ENCODE measurements at places on chromosomes 6 and 20.

- no peak for DNase-seq
Observed at GRCh38 chr6:77638129-77638830, 14.6 kb upstream of the MEI4 start.

- DNase-seq = no peak
Observed at GRCh38 chr20:57111028-57111373, 155.4 kb downstream of the BMP7 start.

DNA sequence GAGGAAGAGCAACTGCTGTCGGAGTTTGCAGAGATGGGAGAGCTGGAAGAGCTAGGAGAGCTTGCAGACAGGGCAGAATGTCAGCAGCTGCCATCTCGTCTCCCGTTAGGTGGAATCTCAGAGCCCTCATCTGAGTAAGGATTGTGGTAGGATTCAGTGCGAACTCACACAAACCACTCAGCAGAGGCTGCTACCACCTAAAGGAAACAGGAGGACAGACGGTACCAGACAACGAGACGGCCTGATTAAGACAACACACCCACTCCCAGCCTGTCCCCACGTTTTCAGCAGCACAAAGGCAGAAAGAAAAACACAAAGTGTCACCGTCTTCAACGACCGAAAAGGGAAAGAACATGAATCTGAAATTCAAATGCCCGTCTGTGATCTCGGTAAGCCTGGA, 4.1 kb downstream of the LEMD2 start:
- no peak for DNase-seq

- no peak for DNase-seq
Observed at GRCh38 chr6:37847704-37848103, 28.2 kb downstream of the ZFAND3 start.

DNA sequence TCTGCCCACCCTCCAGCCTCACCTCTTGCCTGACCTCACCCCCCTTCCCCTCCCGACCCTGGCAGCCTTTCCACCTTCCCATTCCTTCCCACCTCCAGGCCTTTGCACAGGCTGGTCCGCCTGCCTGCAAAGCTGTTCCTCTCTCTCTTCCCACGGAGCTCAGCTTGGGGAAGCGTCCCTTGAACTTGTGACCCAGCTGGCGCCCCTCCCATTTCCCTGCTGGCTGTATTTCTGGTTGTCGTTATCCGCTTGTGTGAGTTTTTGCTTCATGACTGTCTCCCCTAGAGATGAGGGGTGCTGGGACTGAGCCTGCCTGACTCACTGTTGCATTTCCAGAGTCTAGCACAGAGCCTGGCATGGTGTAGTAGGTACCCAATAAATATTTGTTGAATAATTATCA, 32.5 kb downstream of the VSTM2L start:
- peak; percentile 28 for DNase-seq

DNA sequence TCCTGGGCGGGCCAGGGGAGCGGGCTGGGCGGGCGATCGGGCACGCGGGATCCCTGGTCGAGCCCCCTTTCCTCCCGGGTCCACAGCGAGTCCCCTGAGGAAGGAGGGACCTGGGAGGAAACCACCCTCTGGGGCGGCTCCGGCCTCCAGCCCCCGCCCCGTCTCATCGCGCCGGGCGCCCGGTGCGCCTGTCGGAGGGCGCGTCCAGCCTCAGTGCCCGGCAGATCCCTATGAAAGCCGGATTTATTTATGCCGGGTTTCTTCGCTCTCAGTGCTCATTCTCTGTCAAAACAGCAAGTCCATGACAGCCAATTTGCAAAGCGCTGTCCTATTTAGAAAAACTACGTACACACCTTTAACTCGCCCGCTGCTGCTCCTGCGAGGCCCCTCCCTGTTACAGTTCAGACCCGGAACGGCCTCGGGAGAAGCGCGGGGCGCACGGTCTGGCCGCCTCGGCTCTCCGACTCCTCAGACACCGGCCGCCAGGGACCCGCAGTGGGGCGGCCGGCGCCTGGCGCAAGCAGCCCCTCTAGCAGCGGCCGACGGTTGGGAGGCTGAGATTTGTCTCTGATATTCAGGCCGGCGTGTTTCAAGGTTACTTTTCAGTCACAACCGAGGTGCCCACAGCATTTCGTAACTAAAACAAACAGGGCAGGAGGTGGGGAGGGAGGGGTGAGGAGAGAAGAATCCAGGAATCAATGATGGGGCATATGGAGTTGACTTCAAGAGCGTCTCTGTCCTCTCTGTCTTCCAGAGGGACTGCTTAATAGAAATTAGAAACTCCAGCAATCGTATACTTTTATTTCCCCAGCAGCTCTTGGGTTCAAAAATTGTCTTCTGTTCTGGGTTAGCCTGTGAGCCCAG, 782 bp upstream of the FOXA2 start:
- no peak for DNase-seq

GRCh38 chr6:11494786-11495564, 42.6 kb upstream of the TMEM170B start:
- peak; percentile 17 for DNase-seq

DNA sequence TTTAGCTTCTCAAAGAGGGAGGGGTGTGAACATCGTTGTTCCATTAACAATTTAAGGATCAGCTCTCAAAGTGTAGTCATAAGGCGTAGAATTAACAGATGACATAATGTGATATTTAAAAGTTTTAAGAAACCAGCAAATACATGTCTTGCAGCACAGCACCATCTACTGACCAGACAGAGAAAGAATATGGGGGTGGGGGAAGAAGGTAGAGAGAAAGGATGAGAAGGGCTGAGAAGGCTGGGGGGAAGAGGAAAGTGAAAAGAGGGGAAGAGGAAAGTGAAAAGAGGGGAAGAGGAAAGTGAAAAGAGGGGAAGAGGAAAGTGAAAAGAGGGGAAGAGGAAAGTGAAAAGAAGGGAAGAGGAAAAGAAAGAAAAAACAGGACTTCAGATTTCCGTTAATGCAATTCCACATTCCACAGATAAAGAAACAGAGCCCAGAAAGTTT, 80.9 kb downstream of the HAO1 start:
- peak; percentile 78 for DNase-seq

DNA sequence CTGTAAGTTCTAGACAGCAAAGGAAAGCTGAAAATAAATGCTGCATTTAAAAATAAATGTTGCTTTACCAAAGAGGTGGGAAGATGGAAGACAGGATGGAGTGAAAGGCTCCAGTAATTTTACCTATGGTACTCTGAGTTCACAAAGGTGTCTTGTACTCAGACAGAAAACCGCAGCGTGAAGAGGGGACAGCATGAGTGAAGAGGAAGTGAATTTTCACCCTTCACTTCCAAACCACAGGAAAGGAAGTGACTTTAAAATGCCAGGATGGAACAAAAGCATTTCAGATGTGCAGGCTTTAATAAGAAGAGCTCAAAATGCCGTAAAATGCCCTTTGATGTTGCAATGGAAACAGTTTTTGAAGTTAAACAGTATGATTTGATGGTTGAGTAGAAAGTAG, 91.2 kb upstream of the TINAG start:
- no peak for DNase-seq

- peak; percentile 4 for DNase-seq
Observed at GRCh38 chr6:5286780-5287179, 25.5 kb downstream of the FARS2 start.

- no peak for DNase-seq
Observed at GRCh38 chr6:8819446-8819845, 384.1 kb upstream of the SLC35B3 start.

DNA sequence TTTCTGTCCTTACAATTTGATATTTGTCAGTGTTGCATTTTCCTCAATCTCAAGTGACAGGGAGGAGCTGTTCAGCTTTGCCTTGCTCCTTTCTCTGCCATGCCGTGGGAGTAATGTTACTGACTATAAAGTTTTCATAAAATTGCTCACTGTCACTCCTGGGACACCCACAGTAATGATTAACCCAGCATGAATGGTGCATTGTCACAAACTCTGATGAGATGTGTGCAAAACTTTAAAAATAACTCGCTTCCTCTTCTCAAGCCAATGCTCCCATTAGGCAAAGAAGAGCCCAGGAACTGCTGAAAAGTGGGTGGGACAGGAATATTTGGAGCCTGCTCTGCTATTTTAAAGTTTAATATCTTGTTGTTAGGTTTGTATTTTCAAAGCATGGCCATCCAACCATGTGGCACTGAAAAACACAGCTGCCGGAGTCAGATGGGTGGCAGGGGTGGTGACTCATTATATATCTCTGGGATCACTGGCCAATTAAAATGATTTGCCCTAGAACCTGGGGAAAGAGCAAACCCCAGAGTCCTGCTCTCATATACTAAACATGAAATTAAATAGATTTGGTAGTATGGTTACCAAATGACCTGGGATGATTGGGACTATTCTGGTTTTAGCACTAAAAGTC, 260.1 kb downstream of the BTBD3 start:
- DNase-seq = peak; percentile 62

GRCh38 chr6:135774006-135774405, 77.5 kb upstream of the PDE7B start:
- no peak for DNase-seq

DNA sequence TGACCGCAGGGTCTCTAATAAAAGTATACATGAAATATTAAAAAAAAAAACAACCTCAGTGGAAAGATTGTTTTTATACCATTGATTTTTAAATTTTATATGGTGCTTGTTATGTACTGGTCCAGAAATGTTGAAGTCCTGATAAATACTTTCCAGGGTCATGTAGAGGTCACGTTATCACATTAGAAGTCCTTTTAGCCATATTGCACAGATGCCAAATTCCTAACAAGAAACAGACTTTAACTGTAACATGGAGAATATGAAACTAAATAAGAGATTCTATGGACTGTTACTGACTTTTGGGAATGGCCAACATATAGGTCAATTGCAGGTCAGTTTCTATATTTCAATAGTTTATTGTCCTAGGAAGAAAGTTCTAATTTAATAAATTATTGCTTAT, 89.0 kb downstream of the ADGRB3 start:
- no peak for DNase-seq

GRCh38 chr6:130189531-130190397, 33.0 kb downstream of the SAMD3 start:
- DNase-seq = no peak

DNA sequence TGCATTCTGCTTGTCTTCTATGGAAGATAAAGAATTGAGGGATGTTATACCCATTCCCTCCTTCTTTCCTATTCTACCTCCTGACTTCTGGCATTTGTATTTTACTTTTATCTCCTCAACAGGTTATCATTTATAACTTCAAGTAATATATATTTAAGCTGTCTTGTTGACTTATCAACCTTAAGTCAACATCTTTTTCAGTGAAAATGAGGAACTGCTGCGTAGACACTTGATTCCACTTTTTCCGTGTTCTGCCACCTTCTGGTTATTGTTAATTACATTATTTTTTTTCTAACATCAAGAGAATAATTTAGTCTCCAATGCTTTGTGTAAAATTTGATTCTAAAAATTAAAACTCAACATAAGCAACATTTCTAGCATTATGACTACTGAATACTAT, 107.5 kb downstream of the PRKN start:
- DNase-seq = no peak

GRCh38 chr20:43715511-43715910, 11.3 kb downstream of the GTSF1L start:
- no peak for DNase-seq

DNA sequence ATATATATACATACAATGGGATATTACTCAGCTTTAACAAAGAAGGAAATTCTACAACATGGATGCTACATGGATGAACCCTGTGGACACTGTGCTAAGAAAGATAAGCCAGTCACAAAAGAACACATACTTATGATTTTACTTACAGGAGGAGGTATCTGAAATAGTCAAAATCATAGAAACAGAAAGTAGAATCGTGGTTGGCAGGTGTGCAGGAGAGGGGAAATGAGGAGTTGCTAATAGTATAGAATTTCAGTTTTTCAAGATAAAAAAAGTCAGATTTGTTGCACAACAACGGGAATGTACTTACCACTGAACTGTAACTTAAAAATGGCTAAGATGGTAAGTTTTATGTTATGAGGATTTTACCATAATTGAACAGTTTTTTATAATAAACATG, 706.3 kb downstream of the TFAP2A start:
- DNase-seq = no peak

DNA sequence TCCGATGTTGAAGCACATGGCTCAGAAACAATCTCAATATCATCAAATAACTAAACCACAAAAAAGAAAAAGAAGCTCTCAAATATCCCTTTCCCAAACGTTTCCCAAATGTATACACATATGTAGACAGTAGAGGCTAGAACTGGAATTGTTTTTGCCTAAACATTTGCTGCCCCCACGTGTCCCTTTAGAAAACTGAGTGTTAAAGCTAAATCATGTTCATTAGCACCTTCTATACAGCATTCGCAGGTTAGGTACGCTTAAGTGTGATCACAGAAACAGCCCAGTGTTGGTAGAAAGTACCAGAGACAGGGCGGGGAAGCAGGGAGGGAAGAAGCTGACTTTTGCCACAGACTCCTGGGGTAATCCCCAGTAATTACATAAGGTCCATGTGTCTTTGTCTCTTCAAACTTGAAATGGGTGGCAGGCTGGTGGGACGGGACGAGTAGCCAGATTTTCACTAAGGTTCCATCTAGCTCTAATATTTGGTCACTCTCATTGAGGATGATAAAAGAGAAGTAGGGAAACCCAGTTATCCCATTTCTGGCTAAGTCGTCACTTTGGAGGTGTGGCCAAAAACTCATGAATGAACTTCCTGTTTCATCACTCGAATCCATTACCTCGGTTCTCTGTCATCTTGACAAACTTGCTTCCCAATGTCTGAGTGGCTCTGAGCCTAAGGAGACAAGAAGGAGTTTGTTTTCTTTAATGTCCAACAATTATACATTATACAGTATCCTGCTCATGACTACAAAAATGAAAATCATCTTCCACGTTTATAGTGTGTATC, 15.0 kb upstream of the TFAP2A start:
- DNase-seq = peak; percentile 75

- DNase-seq = no peak
Observed at GRCh38 chr6:107932580-107932979, 25.4 kb downstream of the SEC63 start.

GRCh38 chr6:149397384-149397783, 2.7 kb upstream of the SUMO4 start:
- no peak for DNase-seq

GRCh38 chr6:149862922-149863697, 1.0 kb downstream of the LRP11 start:
- peak; percentile 98 for DNase-seq

DNA sequence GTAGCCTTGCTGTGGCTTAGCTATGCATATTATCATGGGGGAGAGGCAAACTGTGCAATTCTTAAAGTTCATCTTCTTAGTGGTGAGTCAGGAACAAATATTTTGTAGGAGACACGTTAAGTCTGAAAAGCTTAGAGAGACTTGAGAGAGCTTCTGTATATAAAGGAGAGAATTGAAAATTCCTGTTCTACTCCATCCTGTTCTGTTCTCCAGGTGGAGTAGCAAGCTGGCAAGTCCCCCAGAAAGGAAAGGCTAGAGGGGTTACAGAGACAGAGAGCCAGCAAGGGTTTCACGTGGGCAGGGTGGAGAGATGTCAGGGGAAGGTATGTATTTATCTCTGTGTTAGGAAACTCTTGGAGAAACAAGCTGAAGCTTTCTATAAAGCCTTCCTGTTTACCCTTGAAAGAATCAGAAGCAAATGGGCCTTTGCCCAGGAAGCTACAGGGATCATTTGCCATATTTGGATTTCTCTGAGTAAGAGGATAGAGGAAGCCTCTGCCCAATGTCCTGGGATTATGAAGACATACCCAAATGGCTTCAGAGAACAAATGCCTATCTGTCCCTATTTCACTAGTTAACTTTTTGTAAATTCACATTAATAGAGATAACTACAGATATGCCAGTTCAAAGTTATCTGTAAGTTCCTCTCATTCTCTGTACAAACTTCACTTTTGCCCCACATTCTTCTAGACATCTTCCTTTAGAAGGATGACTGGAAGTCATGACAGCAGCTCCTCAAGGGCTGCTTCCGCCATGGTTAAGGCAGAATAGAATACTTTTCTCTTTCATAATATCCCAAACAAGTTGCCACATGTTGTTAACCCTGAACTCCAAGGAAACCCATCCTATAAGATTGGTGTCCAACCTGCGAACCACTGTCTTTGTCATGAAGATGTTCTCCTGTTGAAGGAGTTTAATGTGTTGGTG, 126.7 kb upstream of the NEDD9 start:
- no peak for DNase-seq

All from RPMI7951 (cell line).